Activated T-helper 1 cell treated with anti-CD3 and anti-CD28 coated beads, Interleukin-2, amount 50 U/mL, for 16 hours (primary cell): ENCODE measurements at places on chromosomes 16 and 17.

DNA sequence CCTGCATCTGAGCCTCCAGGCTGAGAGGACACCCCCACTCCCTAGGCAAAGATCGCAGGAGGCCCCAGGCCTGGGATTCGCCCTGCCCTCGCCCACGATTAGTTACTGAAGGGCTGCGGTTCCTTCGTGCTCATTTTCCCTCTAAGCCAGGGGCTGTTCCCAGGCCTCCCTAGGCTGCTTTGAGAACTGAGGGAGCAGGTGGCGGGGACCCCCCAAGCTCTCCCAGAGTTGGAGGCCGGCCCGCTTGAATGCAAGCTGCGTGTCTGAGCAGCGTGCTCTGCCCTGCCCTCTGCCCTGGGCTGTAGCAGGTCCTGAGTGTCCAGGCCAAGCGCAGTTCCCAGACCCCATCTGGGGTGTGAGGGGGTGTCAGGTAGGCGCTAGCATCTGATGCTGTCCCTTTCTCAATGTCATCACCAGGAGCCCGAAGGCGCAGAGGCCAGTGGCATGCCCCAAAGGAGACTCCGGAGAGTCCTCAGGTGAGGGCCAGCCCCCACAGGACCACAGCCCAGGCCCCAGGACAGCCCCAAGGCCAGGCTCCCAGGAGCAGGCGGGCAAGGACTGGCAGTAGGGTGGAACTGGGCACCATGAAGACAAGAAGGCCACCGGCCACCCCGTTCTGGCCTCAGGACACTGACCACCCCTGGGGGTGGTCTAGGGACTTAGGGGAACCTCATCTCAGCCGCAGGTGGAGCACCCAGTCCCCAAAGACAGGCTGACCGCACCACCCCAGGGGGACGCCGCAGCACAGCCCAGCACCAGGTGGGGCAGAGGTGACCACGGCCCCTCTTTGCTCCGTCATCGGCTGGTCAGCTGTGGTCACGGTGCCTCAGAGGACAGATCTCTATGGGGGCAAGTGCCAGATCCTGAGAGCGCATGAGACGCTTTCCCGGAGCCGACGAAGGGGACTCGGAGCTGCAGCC is 14.6 kb downstream of the ENDOV start:
- DNase-seq, result no peak

- no peak for DNase-seq
Observed at GRCh38 chr16:15439102-15439501, 4.7 kb downstream of the BMERB1 start.

DNA sequence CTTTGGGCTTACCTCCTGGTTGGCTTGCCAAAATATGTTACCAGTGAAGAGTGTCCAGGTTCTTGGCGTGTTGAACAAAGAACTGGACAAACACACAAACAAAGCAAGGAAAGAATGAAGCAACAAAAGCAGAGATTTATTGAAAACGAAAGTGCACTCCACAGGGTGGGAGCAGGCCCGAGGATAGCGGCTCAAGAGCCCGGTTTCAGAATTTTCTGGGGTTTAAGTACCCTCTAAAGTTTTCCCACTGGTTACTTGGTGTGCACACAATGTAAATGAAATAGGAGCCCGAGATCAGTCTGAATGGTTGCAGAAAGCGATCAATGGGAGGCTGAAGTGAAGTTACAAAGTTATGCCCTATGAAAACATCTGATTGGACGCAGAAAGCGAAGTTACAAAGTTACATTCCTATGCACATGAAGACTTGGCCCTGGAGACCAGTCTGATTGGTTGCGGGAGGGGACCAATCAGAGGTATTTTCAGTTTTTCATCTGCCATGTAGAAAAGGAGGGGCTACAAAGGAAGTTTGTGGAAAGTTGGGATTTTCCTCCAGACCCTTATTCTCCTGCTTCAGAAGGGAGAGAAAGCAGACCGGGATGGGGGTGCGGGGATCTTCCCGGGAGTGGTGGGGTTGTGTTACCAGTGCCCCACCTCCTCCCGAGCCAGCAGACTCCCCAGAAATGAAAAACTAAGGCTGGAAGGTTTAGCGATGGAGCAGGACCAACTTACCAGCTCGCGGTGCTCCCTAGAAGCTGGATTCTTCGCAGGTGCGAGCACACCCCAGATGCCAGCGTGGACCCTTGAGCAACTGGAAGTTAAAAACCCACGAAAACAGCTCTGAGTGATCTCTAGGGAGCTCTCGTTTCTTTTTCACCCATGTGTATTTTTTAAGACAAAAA is at the start of gene SLFN12:
Gene SLFN12 (minus strand): TSS at position 325 of the 899 bp plus-strand sequence. CDS start 9,472 bp downstream, outside the sequence.
- DNase-seq, result no peak

DNA sequence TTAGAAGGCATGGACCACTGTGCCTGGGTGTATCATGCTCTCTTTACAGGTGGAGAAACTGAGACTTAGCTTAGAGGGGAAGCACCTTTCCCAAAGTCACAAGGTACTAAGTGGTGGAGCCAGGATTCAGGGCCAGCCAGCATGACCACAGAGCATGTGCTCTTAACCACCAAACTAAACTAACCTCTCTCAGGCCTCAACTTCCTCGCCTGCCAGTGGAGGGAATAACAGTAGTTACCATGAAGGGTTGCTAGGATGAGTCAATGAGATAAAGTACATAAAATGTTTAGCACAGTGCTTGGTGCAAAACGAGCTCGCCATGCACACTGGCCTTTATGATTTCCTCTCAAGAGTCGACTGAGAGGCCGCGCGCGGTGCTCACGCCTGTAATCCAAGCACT is 6.4 kb upstream of the MYO1C start:
- no peak for DNase-seq

DNA sequence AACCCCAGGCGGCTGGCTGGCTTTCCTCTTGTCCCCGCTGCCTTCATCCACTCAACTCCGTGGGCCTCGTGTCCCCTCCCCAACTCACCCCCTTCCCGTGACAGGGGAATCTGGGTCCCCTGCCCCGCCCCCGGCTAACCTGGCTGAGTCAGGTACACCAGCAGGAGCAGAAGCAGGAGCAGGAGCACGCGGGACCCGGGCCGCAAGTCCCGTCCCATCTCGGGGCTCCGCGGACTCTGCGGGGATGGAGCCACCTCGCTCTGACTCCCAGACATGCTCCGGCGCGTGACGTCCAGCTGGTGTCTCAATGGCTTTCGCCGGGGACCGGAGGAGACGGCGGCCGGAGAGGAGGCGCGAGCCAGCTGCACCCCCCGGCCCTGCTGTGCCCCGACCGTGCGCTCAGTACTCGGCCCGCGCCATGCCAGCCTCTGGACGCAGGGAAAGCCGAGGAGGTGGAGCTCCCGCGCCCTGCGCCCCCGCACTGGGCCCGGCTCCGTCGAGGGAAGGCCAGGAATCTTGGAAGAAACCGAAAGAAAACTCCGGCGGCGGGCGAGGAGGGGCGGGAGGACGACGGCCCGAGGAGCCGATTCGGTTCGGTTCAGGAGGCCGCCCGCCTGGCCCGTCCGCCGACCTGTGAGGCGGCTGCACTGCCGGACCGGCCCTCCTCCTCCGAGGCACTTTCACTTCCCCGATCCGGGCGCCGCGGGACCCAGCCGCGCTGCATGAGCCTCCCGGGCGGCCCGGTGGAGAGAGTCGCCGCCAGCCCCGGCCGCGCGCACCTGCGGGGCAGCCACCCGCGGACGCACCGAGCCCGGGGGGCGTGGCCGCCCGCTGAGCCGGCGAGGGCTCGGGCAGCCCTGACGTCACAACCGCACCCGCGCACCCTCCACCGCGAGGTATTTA is at the start of the genes CXCL16 and ZMYND15:
Gene CXCL16 (minus strand): TSS at position 807 of the 903 bp plus-strand sequence. CDS start 589 bp downstream, at position 218.
Gene ZMYND15 (plus strand): TSS at position 712 of the 903 bp plus-strand sequence. CDS start 716 bp downstream, outside the sequence.
- peak; percentile 37 for DNase-seq

DNA sequence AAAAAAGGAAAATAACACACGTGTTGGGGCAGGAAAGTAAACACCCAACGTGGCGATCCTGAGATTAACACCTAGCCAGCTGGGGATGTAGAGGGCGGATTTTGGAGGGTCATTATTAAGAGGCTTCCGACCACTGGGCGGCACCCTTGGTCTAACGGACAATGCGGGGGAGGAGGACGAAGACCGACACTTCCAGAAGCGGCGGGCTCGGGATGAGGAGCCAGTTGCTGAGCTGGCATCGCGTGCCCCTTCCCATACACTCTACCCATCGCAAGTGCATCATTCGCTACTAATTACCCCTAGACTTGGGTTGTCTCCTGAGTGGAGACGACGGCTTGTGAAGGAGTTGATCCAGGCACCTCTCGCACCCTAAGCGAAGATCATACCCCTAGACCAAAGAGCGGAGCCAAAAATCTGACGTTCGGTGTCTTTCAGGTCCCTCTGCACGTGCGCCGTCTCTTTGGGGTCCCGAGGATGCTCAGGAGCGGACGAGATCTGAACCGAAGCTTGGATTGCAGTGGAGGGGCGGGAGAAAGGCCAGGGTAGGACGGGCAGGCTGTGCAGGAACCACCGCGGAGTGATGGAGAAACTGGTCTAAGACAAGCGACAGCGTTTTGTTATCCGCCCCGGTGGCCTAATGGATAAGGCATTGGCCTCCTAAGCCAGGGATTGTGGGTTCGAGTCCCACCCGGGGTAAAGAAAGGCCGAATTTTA is 17.6 kb downstream of the ZNF213 start:
- DNase-seq, result peak; percentile 38

DNA sequence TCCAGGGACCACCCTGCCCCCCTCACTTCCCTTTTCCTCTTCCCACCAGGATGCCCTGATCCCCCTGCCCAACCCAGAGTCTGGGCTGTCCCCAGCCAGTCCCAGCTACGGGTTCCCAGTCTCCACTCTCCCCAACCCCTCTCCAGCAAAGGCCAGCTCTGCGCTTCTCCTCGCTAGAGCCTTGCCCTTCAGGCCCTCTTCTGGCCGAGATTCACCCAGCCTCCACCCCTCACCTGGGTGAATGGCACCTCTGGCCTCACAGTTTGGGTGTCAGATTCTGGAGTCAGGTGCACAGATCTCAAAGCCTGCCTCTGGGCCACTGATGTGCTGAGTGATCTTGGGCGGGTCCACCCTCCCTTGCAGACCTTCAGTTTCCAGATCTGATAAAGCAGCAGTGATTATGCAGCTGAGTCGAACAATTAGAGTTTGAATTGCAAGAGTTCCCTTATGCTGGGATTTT is 185.6 kb upstream of the TNRC6C start:
- DNase-seq, result no peak

DNA sequence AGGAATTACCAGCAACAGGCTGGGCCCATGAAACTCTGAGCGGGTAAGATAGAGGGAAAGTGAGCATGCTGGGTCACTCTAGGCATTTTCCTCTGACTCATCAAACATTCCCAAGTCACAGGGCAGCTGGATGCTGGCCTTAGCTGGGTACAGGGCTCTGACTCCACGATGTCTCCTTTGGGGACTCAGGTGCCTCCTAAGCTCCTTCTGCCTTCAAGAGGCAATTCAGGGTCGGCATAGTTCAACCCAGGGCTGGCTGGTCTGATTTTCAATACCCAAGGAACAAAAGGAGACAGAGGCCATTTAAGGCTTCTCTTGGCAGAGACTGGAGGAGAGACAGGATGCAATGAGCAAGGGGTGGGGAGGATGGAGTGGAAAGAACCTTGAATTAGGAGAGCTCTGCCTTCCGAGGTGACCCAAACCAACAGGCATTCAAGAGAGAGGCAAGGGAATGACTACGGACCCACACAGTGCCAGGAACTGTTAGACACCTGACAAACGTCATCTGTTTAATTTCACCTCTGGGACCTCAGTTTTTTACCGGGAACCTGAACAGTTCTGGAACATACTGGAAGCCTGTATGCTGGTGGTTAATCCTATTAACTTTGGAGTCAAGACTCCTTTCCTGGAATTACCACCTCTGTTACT is 910 bp downstream of the WBP2 start:
- DNase-seq, result no peak

DNA sequence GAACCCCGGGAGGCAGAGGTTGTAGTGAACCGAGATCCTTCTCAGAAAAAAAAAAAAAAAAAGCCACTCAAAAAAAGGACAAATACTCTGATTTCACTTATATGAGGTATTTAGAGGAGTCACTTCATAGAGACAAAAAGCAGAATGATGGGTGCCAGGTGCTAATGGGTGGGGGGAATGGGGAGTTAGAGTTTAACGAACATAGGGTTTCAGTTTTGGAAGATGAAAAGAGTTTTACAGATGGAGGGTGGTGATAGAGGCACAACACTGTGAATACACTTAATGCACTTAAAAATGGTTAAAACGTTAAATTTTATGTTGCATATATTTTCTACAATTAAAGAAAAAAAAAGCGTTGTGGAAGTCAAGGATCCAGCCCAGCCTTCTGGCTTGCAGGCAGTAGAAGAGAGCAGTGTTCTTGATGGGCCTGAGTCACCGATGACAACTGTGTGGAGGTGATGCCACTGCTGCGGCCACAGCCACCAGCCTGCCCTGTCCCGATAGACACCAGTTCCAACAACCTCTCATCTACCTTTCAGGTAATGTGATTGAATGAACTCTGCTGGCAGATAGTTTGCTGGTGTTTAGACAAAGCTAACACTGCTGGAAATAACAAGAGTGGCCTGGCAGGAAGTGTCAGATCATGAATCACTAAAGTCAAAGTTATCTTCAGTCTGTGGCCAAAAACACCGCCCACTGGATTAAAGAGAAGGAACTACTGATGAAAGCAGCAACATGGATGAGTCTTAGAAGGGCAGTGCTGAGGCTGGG is 49.9 kb upstream of the COX10 start:
- no peak for DNase-seq

- no peak for DNase-seq
Observed at GRCh38 chr17:53316073-53316472, 506.7 kb upstream of the KIF2B start.

GRCh38 chr16:50442221-50442620 is 73.4 kb upstream of the BRD7 start:
- DNase-seq, result no peak

DNA sequence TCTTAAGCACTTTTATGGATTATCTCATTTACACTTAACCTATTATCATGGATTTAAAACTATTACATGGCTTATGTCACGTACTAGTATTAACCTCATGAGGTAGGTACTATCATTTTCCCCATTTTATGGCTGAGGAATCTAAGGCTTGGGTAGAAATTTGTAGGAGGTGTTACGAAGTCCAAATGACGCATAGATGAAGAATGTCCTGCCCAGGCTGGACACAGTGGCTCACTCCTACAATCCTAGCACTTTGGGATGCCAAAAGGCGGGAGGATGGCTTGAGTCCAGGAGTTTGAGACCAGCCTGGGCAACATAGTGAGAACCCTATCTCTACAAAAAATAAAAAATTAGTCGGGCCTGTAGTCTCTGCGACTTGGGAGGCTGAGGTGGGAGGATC is 4.8 kb upstream of the C1QL1 start:
- no peak for DNase-seq

- DNase-seq, result no peak
Observed at GRCh38 chr16:67979955-67980678, at the start of gene DPEP3. TSS of gene DPEP3 (minus strand) at chr16:67980499. CDS start at chr16:67980380, 119 bp downstream.

DNA sequence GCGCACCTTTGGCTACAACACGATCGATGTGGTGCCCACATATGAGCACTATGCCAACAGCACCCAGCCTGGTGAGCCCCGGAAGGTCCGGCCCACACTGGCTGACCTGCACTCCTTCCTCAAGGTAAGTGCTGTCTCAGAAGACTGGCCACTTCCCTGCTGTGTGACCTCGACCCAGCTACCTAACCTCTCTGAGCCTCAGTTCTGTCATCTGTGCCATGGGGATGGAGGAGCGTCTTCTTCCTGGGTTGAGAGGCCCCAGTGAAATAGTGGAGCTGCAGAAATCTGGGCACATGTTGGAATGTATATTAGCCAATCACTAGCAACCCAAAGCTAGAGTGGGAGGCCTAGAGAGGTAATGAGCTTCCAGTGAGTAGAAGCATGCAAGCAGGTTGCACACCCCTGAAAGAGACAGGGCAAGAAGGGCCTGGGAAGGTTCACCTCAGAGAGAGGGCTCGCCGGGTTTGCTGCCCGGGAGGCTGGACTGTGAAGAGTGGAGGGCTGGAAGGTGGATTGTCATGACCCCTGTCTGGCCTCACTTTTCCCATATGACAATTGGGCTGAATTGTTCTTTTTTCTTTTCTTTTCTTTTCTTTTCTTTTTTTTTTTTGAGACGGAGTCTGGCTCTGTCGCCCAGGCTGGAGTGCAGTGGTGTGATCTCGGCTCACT is 521 bp downstream of the SLC12A3 start:
- DNase-seq, result no peak

GRCh38 chr16:31135535-31136286 is at the start of gene PRSS8:
TSS of gene PRSS8 (minus strand) at chr16:31135727. CDS start at chr16:31135498, 229 bp downstream.
- DNase-seq, result no peak
